Panc1 (cell line): ENCODE measurements at places on chromosomes 11 and 22. TPM values are rescaled to one million over a fixed set of nuclear protein-coding genes. Genes with fewer than 3 reads are reported as not detected.

DNA sequence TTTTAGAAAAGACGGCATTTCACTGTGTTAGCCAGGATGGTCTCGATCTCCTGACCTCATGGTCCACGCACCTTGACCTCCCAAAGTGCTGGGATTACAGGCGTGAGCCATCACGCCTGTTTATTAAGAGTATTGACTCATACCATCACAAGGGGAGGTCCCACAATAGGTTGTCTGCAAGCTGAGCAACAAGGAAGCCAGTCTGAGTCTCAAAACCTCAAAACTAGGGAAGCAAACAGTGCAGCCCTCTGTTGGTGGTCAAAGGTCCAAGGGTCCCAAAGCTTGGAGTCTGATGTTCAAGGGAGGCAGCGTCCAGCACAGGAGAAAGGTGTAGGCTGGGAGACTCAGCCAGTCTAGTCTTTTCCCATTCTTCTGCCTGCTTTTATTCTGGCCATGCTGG lies 32.8 kb upstream of the LDLRAD3 start:
- DNase-seq: no peak

- no peak for DNase-seq
These were observed 615.2 kb downstream of the BRD1 start for GRCh38 chr22:49212466-49212865.

- no peak for DNase-seq
These were observed 62.8 kb downstream of the PPFIA1 start for GRCh38 chr11:70333261-70333660.

GRCh38 chr11:110196241-110196754 lies 100.1 kb downstream of the RDX start:
- peak; percentile 66 for DNase-seq

GRCh38 chr11:26993965-26994457 lies at the start of gene FIBIN:
TSS of gene FIBIN (plus strand) at chr11:26994112. CDS start at chr11:26994527, 415 bp downstream.
- DNase-seq: no peak

- no peak for DNase-seq
These were observed 6.2 kb upstream of the SLC5A4 start for GRCh38 chr22:32261306-32261705.

GRCh38 chr11:120385110-120385509 lies 48.9 kb downstream of the ARHGEF12 start:
- DNase-seq: no peak

- DNase-seq: no peak
These were observed 8.3 kb upstream of the C22orf39 start for GRCh38 chr22:19455585-19456370.

GRCh38 chr11:75625021-75625420 lies 43.8 kb downstream of the MAP6 start:
- DNase-seq: no peak

DNA sequence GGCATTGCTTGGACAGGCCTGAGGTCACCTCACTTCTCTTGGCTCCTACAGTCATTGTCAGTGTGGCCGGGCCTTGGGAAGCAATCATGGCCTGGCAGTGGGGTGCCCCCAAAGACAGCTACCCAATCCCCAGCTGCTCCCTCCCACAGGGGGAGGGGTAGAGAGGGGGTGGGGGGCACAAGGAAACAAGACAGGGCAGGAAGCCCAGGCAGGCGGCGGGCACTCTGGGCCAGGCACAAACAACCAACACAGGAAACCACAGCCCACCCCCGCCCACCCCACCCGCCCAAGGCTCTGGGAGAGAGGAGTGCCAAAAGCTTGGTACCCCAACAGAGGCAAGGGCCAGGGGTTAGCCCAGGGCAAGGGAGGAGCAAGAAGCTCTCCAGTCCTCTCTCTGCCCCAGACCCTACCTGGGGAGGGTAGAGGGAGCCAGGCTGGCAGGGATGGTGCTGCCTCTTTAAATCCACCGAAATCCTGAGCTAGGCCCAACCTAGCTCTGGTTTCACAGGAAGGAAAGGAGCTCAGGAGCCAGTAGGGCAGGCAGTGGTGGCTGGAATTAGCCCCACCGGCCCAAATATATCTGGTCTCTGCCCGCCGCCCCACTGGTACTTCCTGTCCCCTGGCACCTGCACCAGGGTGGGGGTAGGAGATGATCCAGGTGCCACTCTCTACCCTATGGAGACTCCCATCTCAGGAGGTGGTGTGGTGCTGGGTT lies 12.2 kb downstream of the BCL9L start:
- DNase-seq: no peak

DNA sequence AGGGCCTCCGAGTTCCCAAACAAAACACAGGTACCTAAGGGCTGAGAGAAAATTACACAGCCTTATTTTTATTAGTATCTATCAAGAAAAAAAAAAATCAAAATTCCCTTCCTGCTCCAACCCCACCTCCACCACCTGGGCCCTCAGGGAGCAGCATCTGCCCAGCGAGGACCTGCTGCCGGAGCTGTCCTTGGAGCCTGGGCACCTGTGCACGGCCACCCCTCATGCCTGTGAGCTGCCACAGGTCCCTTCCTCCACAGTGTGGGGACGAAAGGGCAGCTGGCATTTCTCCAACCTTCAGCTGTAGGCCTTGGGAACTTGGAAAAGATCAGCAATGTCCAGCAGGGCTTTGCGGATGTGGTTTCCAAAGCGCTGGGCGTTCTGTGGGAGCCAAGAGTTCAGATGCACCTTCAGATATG lies 6.3 kb upstream of the SYCE3 start:
- no peak for DNase-seq

- no peak for DNase-seq
These were observed 129.8 kb upstream of the SLC5A12 start for GRCh38 chr11:26851696-26852095.

DNA sequence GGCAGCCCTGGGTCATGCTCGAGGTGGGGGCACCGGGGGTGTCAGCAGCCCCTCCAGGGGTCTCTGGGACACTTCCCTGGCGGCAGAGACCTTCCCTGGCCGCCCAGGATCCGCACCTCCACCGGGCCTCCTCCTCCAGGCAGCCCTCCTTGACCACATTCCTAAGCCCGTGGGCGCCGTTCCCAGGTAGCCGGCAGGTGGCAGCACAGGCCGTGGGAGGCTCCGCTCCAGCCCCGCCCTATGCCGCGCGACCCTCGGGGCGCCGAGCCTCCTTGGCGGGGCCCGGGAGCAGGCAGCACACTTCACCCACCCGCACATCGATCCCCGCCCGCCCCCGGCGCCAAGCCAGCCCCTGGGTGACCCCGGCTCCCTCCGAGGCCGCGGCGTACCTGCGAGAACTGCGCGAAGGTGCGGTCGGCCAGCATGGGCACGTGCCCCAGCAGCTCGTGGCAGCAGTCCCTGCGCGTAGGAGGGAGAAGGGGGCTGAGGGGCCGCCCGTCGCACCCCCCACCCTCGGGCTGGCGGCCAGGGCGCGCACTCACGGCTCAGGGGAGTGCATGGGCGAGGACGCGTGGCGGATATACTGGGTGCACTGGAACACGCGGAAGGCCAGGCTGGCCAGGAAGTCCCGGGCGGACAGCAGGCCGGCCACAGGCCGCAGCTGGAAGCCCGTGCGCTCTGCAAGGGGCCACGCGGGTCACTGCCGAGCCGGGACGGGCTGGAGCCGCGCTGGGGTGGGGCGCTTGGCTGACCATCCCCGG lies 5.3 kb upstream of the INS start:
- DNase-seq: no peak

GRCh38 chr11:112715056-112715455 lies 246.2 kb upstream of the NCAM1 start:
- no peak for DNase-seq

DNA sequence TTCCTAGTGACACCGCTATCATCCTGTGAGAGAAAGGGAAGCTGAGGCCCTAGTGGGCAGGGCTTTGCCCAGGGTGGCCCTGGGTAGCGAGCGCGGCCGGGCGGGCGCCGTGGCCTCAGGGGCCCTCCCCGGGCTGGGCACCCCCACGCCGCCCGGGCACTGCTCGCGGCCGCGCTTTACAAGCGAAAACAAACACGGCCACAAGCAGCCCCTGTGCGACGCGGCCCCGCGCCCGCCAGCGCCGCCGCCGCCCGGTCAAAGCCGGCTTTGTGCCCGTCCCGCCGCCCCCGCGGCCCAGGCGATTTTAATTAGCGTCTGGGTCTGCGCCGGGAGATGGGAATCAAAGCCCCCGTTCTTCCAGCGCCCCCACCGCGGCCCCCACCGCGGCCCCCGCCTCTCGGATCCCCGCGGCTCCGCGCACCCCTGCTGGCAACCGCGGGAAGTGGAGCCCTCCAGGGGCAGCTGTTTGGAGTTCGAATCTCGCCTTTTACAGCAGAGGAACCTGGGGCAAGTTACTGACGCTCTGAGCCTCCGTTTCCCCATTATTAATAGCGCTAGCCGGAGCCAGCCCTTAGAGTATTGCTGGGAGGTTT lies 47.9 kb downstream of the CHRDL2 start:
- no peak for DNase-seq

- no peak for DNase-seq
These were observed 123.6 kb downstream of the CCDC34 start for GRCh38 chr11:27239305-27239942.

Gene MYOD1
- total RNA-seq: not detected

Gene MMP11
- 3.0 TPM for total RNA-seq

Gene SCUBE1
- total RNA-seq: not detected

Gene PNPLA5
- not detected for total RNA-seq
